H9 (cell line): ENCODE measurements at places on chromosomes 4 and X. TPM values are rescaled to one million over a fixed set of nuclear protein-coding genes. Genes with fewer than 3 reads are reported as not detected.
A peak's percentile ranks its signal among the peaks of the same experiment; 100 is the strongest.

DNA sequence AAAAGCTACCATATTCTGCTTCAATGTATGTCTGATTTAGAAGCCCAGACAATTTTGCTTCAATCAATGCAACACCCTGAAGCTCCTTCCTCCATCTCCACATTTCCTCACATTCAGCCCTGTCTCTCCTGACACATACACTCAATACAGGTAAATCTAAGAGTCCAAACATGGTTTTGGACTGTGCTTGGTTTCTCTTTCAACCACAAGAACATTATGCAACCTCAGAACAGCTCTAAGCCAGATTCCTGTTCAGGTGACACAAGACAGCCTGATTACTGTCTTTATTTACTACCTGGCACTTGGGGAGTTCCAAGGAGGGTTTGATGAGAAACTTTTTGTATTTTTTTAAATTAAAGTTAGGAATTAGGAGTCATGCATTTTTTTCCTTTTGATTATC, 307.5 kb upstream of the SLIT2 start:
- H3K36me3 ChIP-seq: no peaks in the 10 kb centered on the region
- no peak for DNase-seq
- H3K4me1 ChIP-seq: no peaks in the 10 kb centered on the region; the same call in 1 of the 2 replicates
- H3K27ac ChIP-seq: no peak overlapping the region
- no peak overlapping the region for H3K4me3 ChIP-seq

DNA sequence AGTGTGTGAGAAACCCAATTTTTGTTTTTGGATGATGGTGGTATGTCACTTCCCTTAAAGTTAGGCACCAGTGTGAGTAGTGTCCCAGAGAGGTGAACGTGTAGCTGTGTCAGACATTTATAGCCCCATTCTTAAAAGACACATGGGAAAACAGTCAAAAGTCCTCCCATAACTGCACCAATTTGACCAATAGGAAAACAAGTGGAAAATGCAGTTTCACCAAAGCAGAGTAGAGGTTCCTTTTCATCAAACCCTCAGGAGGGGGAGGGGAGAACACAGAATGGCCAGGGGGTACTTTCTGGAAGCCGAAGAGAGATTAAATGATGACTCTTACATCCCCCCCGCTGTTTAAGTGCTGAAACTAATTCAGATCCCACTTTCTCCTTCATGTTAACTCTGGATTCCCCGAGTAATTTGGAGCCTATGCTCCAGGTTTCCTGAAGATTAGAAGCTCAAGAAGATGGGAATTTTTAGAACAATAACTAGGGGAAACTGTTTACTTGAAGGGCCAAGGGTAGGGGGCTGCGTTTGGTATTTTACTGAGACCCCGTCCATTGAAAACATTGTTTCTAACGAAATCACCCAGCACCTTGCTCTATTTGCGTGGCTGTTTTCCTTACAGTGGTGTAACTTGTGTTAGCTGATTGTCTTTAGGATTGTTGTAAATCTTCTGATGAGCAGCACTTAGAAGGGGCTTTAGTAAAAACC, 2.1 kb upstream of the LEF1 start:
- H3K4me3 ChIP-seq: peak overlapping the region; percentile 83
- peaks cover 84% of the 10 kb centered on the region for H3K27me3 ChIP-seq
- H3K36me3 ChIP-seq: no peaks in the 10 kb centered on the region
- peaks cover 4% of the 10 kb centered on the region for H3K4me1 ChIP-seq
- DNase-seq: no peak

DNA sequence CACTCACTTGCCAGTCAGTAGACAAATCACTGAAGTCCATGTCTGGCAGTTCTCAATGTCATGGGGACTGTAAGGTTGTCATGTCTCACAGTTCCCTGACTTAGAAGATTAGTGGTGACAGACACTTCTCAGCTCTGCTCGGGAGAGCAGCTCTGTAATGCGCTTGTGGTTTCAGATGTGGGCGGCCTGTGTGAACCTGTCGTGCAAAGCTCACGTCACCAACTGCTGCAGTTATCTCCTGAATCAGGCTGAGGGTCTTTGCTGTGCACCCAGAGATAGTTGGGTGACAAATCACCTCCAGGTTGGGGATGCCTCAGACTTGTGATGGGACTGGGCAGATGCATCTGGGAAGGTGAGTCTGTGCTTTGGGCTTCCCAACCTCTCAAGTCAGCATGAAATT, at the start of gene IL9R:
Gene IL9R, plus strand, starts transcription at position 261 of the 400 bp plus-strand sequence. Its CDS starts 64 bp downstream, at position 325.
- DNase-seq: no peak
- H3K4me1 ChIP-seq: no peaks in the 10 kb centered on the region
- no peak within 1 kb of the TSS for H3K27ac ChIP-seq
- peaks cover 4% of the 10 kb centered on the region; the same call in 2 of the 3 replicates for H3K36me3 ChIP-seq

GRCh38 chr4:176902710-176903323, 110.1 kb upstream of the VEGFC start:
- H3K4me3 ChIP-seq: no peak overlapping the region
- no peaks in the 10 kb centered on the region for H3K36me3 ChIP-seq
- DNase-seq: no peak
- H3K27ac ChIP-seq: no peak overlapping the region
- H3K27me3 ChIP-seq: no peaks in the 10 kb centered on the region
- H3K4me1 ChIP-seq: no peaks in the 10 kb centered on the region

GRCh38 chr4:69563424-69563823, 67.7 kb upstream of the UGT2B4 start:
- H3K4me3 ChIP-seq: no peak overlapping the region
- H3K4me1 ChIP-seq: no peaks in the 10 kb centered on the region
- no peak overlapping the region for H3K27ac ChIP-seq

DNA sequence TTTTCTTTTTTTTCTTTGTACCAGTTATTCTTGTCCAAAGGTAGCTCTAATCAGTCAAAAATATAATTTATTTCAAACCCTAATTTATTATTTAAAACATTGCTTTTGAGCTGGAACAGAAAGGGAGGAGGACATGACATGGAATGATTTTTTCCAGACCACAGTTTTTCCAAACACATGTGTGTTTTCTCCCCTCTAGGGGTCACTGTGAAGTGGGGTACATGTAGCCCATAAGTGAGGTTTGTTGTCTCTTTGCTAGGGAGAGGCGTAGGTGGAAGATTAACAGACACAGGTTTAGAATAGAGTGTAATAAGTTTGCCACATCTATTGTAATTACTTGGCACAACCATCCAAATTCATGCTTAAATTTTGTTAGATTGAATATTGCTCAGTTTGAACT, 83.0 kb downstream of the TNIP2 start:
- H3K4me1 ChIP-seq: no peaks in the 10 kb centered on the region
- H3K36me3 ChIP-seq: peaks cover 28% of the 10 kb centered on the region; the same call in 2 of the 3 replicates
- H3K27me3 ChIP-seq: no peaks in the 10 kb centered on the region; the same call in 1 of the 2 replicates
- no peak overlapping the region for H3K4me3 ChIP-seq
- no peak overlapping the region for H3K27ac ChIP-seq
- no peak for DNase-seq

- no peak for DNase-seq
- H3K36me3 ChIP-seq: peaks cover 36% of the 10 kb centered on the region
- no peak overlapping the region for H3K27ac ChIP-seq
- 0 out of 2 replicates have a peak, but pooled peaks cover 2% of the 10 kb centered on the region for H3K4me1 ChIP-seq
These were observed 41.6 kb upstream of the CXorf38 start for GRCh38 chrX:40688929-40689328.

- H3K4me1 ChIP-seq: no peaks in the 10 kb centered on the region
- H3K27ac ChIP-seq: no peak overlapping the region
- H3K27me3 ChIP-seq: no peaks in the 10 kb centered on the region
- H3K36me3 ChIP-seq: no peaks in the 10 kb centered on the region
These were observed 10.6 kb downstream of the PPEF2 start for GRCh38 chr4:75891611-75892010.

DNA sequence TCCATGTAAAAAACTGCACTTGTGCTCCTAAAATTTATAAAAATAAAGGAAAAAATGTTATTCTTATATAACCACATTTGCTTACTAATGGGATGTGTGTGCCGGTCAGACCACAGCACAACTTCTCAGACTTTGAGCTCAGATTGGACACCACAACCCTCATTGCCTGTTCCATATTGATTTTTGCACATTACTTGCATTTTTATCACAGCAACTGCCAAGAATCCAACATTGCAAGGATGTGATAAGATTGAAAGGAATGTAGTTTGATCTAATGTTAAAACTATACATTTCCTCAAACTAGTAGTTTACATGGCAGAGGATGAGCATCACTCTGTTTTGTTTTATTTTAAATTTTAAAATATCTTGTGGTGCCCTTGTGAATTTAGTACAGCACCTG, 227.8 kb downstream of the KDR start:
- no peaks in the 10 kb centered on the region; the same call in 2 of the 3 replicates for H3K36me3 ChIP-seq
- no peak overlapping the region for H3K27ac ChIP-seq
- H3K4me1 ChIP-seq: no peaks in the 10 kb centered on the region
- H3K4me3 ChIP-seq: no peak overlapping the region
- H3K27me3 ChIP-seq: no peaks in the 10 kb centered on the region

GRCh38 chr4:76969941-76970529, 20.5 kb downstream of the SEPTIN11 start:
- no peak overlapping the region for H3K4me3 ChIP-seq
- no peaks in the 10 kb centered on the region; the same call in 1 of the 2 replicates for H3K36me3 ChIP-seq
- H3K27me3 ChIP-seq: no peaks in the 10 kb centered on the region
- peaks cover 5% of the 10 kb centered on the region; the same call in 1 of the 2 replicates for H3K4me1 ChIP-seq

DNA sequence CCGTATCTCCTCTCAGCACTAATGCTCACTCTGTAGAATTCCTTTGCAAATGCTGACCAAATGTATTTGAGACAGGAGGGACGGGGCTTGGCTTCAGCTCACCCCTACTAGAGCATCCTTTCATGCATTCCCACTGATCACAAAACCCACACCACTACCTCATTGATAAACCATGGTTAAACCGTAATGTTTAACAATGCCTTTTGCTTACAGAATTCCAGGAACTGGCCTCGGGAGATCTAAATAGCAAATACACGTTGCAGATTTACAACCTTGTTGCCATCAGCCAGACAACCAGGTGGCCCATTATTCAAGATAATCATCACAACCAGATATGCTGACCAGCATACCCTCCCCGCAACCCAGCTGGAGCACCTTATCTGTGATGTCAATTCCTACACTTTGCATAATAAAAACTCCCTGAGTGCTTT, 391.9 kb downstream of the KCTD8 start:
- peaks cover 12% of the 10 kb centered on the region for H3K36me3 ChIP-seq
- no peak overlapping the region for H3K4me3 ChIP-seq
- no peaks in the 10 kb centered on the region for H3K4me1 ChIP-seq
- peak; percentile 95 for DNase-seq

- no peaks in the 10 kb centered on the region for H3K4me1 ChIP-seq
- H3K4me3 ChIP-seq: no peak overlapping the region
- DNase-seq: no peak
- H3K36me3 ChIP-seq: no peaks in the 10 kb centered on the region
These were observed 73.4 kb downstream of the CYTL1 start for GRCh38 chr4:4945829-4946228.

GRCh38 chr4:8781641-8782040, 90.0 kb downstream of the HMX1 start:
- H3K27ac ChIP-seq: no peak overlapping the region
- DNase-seq: no peak

DNA sequence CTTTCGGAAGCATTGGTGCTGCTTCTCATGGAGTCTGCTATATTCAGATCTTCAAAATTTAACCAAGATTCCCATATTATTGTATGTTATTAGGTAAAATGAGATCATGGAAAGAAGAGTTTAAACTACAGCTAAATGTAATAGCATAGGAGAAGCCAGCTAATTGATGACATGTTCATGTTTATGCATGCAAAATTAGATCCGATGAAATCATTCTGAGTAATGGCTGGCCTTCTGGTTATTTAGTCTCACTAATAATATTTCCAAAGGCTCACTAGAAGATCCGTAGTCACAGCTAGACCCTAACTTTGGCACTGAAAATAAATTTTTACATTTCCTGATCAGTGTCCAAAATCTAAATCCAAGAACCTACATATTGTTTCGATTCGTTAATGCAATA, 19.8 kb upstream of the PHKA2 start:
- no peaks in the 10 kb centered on the region for H3K27me3 ChIP-seq
- no peak overlapping the region for H3K4me3 ChIP-seq
- no peak for DNase-seq
- peaks cover 5% of the 10 kb centered on the region for H3K36me3 ChIP-seq

- no peak overlapping the region for H3K4me3 ChIP-seq
- DNase-seq: no peak
- no peaks in the 10 kb centered on the region for H3K4me1 ChIP-seq
- no peaks in the 10 kb centered on the region; the same call in 1 of the 2 replicates for H3K36me3 ChIP-seq
- no peaks in the 10 kb centered on the region for H3K27me3 ChIP-seq
These were observed 47.7 kb upstream of the SYTL5 start for GRCh38 chrX:37958525-37959211.

DNA sequence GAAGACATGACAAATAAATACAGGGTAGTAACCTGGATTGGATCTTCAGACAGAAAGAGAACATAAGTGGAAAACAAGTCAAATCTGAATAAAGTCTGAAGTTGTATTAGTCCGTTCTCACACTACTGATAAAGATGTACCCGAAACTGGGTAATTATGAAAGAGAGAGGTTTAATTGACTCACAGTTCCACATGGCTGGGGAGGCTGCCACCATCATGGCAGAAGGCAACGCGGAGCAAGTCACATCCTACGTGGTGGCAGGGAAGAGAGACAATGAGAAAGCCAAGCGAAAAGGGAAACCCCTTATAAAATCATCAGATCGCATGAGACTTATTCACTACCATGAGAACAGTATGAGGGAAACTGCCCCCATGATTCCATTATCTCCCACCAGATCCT, 82.8 kb downstream of the USP46 start:
- H3K36me3 ChIP-seq: no peaks in the 10 kb centered on the region
- no peak for DNase-seq
- H3K27ac ChIP-seq: no peak overlapping the region

DNA sequence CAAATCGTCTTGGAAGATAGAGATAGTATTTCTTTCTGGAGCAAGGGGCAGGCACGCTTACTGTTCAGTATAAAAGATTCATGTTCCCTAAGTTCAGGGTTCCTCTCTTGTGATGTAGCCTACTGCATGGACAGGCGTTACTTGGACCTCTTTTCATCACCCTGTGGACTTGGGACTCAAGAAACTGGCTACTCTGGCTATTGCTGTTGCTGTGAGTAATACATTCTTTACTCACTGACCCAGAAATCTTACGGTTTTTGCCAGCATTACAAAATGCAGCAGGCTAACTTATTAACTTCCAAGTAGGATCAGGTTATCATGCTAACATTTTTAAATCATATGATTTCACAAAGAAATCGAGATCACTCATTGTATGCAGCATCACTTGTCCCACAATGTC, 12.8 kb upstream of the GUCY1B1 start:
- no peaks in the 10 kb centered on the region for H3K27me3 ChIP-seq
- peaks cover 6% of the 10 kb centered on the region; the same call in 1 of the 2 replicates for H3K4me1 ChIP-seq
- H3K36me3 ChIP-seq: no peaks in the 10 kb centered on the region
- H3K4me3 ChIP-seq: no peak overlapping the region
- DNase-seq: no peak

GRCh38 chr4:134160211-134160610, 41.4 kb downstream of the PABPC4L start:
- DNase-seq: no peak
- H3K4me1 ChIP-seq: no peaks in the 10 kb centered on the region
- H3K27me3 ChIP-seq: no peaks in the 10 kb centered on the region

- no peaks in the 10 kb centered on the region for H3K4me1 ChIP-seq
- peak; percentile 80 for DNase-seq
- peak within 1 kb of the TSS; percentile 55 for H3K4me3 ChIP-seq
- no peaks in the 10 kb centered on the region for H3K36me3 ChIP-seq
These were observed at the start of gene HMX1 for GRCh38 chr4:8871417-8872401. Gene HMX1 (minus strand): TSS chr4:8871839. CDS start chr4:8871614, 225 bp downstream.

ARSJ gene
- total RNA-seq: 0.57 and 1.1 TPM in 2 replicates

WDR17 gene
- total RNA-seq: 2.0 and 2.6 TPM in 2 replicates

DDIT4L gene
- 2.1 TPM in 2 replicates for total RNA-seq

LRIT3 gene
- 0.07 and 0.09 TPM in 2 replicates for total RNA-seq

ADGRG2 gene
- total RNA-seq: 6.1 and 6.8 TPM in 2 replicates

S100P gene
- not detected in 2 replicates for total RNA-seq
